ENCODE measurements at places on chromosomes 5 and 9. TPM values are rescaled to one million over a fixed set of nuclear protein-coding genes. Genes with fewer than 3 reads are reported as not detected.

GRCh38 chr5:131068893-131069643 lies 96.0 kb downstream of the HINT1 start:
- no peak for DNase-seq
- no peaks in the 10 kb centered on the region for H3K36me3 ChIP-seq
- no peaks in the 10 kb centered on the region for H3K4me1 ChIP-seq
- no peak overlapping the region for H3K4me3 ChIP-seq
- H3K27me3 ChIP-seq: no peaks in the 10 kb centered on the region
- H3K27ac ChIP-seq: no peak overlapping the region

CWC27 gene
- 16.9 TPM for total RNA-seq

ZFP62 gene
- total RNA-seq: 24.1 TPM

DNA sequence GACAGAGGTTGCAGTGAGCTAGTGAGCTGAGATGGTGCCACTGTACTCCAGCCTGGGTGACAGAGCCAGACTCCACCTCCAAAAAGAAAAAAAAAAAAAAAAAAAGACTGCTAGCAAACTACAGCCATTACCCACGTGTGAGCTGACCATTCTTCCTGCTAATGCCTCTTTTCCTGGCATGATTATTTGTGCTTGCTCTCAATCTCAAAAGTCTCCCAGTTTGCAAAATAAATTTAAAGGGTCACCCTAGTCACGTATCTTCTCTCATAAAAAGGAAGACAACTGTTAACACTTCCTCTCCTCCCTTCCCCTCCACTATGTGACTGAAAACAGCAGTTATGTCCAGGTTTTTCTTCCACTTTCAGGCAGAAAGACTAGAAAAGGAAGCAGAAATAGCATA lies 37.2 kb downstream of the TRIM36 start:
- H3K27me3 ChIP-seq: no peaks in the 10 kb centered on the region
- no peak overlapping the region for H3K27ac ChIP-seq
- DNase-seq: no peak

FGF1 gene
- 0.77 TPM for total RNA-seq

DNA sequence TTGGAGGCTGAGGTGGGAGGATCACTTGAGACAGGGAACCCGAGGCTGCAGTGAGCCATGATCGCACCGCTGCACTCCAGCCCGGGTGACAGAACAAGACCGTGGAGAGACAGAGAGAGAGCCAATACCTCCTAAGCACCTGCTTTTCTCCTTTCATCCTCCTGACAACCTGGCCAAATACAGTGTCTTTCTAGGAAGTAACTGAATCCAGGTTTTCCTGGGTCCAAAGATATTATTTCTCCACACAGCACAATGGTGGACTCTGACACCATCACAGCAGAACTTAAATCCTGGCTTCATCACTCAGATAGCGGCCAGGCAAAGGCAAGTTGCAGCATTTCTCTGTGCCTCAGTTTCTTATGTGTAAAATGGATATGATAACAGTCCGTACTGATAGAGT lies 21.9 kb downstream of the DUSP1 start:
- peaks cover 2% of the 10 kb centered on the region for H3K4me1 ChIP-seq
- DNase-seq: no peak
- no peaks in the 10 kb centered on the region for H3K36me3 ChIP-seq
- H3K27ac ChIP-seq: peak overlapping the region; percentile 59

SLC1A3 gene
- total RNA-seq: 3.1 TPM

FAXDC2 gene
- 11.3 TPM for total RNA-seq

- H3K4me3 ChIP-seq: no peak overlapping the region
- H3K27me3 ChIP-seq: no peaks in the 10 kb centered on the region
- peaks cover 13% of the 10 kb centered on the region for H3K4me1 ChIP-seq
- H3K27ac ChIP-seq: peak overlapping the region; percentile 36
- H3K36me3 ChIP-seq: no peaks in the 10 kb centered on the region
Observed at GRCh38 chr5:53343187-53343586, 137.2 kb upstream of the FST start.

DNA sequence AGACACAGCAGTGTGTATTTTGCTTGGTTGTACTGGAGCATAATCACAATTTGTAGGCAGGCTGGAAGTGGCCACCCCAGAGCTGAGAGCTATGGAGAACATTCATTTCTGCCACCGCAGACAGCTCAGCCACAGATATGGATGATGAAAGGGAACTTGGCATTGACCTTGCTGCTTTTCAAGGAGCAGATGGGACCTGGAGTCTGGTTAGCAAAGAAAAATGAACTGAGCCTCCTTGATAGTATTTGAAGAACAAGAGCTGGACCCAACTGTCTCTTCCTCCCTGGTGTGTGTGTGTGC lies 395.2 kb upstream of the ZNF462 start:
- no peak overlapping the region for H3K4me3 ChIP-seq
- no peaks in the 10 kb centered on the region for H3K4me1 ChIP-seq
- DNase-seq: no peak
- H3K36me3 ChIP-seq: no peaks in the 10 kb centered on the region
- no peak overlapping the region for H3K27ac ChIP-seq

GRCh38 chr9:133202688-133203453 lies 6.2 kb downstream of the OBP2B start:
- no peaks in the 10 kb centered on the region for H3K36me3 ChIP-seq
- no peaks in the 10 kb centered on the region for H3K27me3 ChIP-seq
- no peaks in the 10 kb centered on the region for H3K4me1 ChIP-seq
- no peak overlapping the region for H3K4me3 ChIP-seq
- DNase-seq: no peak

- no peaks in the 10 kb centered on the region for H3K27me3 ChIP-seq
- DNase-seq: no peak
- H3K4me1 ChIP-seq: no peaks in the 10 kb centered on the region
- H3K36me3 ChIP-seq: no peaks in the 10 kb centered on the region
- no peak overlapping the region for H3K4me3 ChIP-seq
- H3K27ac ChIP-seq: no peak overlapping the region
Observed at GRCh38 chr5:140391312-140391711, 10.3 kb upstream of the ANKHD1 start.

SOX30 gene
- under 0.01 TPM for total RNA-seq

GRCh38 chr5:142826741-142827492 lies 56.7 kb downstream of the ARHGAP26 start:
- no peaks in the 10 kb centered on the region for H3K27me3 ChIP-seq
- peaks cover 26% of the 10 kb centered on the region for H3K4me1 ChIP-seq
- DNase-seq: peak; percentile 59
- H3K27ac ChIP-seq: no peak overlapping the region
- H3K4me3 ChIP-seq: no peak overlapping the region

DNA sequence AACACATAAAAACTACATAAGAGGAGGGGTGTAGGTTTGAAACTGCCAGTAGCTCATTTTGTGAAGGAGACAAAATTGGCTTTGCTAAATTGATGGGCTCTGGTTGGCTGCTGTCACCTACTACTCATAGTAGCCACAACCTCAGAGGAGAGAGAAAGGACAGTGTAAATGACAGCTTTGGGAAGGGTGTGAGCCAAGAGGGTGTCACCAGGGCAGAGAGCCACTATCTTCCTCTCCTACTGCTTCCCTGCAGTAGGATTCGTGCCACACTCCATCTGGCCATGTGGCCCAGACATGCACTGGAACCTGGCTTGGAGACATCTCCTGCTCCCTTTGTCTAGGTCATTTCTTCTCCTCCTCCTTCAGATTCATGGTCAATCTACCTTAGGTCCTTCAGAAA lies 455.9 kb downstream of the ENC1 start:
- no peaks in the 10 kb centered on the region for H3K36me3 ChIP-seq
- H3K27ac ChIP-seq: no peak overlapping the region
- no peaks in the 10 kb centered on the region for H3K4me1 ChIP-seq
- no peak overlapping the region for H3K4me3 ChIP-seq

SREK1 gene
- total RNA-seq: 52.4 TPM

DNA sequence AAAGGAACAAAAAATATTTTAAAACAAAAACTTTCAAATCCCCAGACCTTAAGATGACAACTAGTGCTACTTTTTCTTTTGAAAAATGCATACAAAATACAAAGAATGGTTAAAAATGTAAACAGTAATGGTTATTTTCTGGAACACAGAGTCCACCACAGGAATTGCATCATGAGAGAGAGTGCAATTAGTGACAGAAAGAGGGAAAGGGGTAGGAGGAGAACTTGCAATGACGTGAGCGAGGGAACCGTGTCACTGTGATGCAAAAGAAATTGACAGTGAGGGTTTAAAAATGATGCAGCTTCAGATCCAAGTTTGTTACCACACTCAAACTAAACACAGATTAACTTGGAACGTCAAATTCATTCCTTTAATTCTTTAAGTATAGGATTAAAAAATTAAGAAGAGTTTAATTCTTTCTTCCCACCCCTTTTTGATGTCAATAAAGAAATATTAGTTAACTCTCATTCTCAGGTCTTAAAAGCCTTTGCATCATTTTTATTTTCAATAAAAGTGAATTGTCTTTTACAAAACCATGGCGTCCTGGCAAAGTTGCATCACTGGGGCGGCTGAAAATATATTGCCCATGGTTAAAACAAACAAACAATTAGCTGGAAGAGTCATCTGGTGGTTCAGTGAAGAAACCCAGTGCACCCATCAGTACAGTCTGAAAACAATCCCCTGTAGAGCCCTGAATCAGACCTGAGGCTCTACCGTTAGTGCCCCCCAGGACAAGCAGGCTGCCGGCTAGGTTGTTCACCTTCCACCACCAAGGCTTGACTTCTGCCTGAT lies 39.5 kb downstream of the MACROH2A1 start:
- H3K4me3 ChIP-seq: no peak overlapping the region
- H3K27ac ChIP-seq: no peak overlapping the region
- peaks cover 5% of the 10 kb centered on the region for H3K36me3 ChIP-seq
- H3K27me3 ChIP-seq: no peaks in the 10 kb centered on the region

GRCh38 chr9:110638381-110638954 lies 30.1 kb upstream of the MUSK start:
- H3K27me3 ChIP-seq: no peaks in the 10 kb centered on the region
- peaks cover 4% of the 10 kb centered on the region for H3K4me1 ChIP-seq
- H3K36me3 ChIP-seq: no peaks in the 10 kb centered on the region
